ENCODE measurements at places on chromosomes 11 and 22.

GRCh38 chr11:28910926-28911325 is 802.7 kb downstream of the METTL15 start:
- no peak for DNase-seq

GRCh38 chr11:126415128-126415527 is 59.6 kb downstream of the ST3GAL4 start:
- DNase-seq: no peak

- no peak for DNase-seq
Observed at GRCh38 chr11:117369534-117369933, 41.9 kb downstream of the CEP164 start.

DNA sequence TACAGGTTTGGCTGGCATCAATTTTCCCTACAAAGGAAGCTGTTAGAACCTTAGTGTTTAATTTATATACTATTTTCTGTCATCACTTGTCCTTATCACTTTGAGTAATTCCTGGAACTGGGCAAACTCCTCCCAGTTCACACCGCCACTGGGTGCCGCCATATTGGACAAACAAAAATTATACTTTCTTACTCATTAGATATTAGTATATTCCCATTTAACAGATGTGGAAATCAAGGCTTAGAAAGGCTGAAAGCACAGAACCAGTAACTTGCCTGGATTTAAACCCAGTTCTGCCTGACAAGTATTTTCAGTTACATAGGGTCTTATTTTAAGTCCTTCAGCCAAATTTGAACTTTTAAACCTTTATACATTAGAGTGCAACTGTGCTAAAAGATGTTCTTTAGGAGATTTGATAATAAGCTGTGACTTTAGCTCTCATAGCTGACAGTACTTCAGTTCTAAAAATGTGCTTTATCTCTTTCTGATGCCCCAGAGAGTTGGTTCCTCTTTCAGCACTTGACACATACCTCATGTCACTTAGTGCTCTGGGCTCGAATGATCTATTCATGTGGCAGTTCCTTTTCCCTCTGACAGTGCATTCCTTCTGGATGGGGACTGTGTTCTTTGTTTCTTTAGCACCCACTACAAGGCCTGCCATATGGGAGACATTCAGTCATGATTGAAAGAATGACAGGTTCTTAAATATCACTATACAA is 25.4 kb downstream of the COA4 start:
- DNase-seq: no peak

GRCh38 chr11:45662096-45662664 is 3.2 kb downstream of the CHST1 start:
- no peak for DNase-seq

- no peak for DNase-seq
Observed at GRCh38 chr22:45328822-45329529, 19.2 kb downstream of the FAM118A start.

GRCh38 chr11:82909015-82909640 is 7.6 kb downstream of the DDIAS start:
- DNase-seq: no peak

DNA sequence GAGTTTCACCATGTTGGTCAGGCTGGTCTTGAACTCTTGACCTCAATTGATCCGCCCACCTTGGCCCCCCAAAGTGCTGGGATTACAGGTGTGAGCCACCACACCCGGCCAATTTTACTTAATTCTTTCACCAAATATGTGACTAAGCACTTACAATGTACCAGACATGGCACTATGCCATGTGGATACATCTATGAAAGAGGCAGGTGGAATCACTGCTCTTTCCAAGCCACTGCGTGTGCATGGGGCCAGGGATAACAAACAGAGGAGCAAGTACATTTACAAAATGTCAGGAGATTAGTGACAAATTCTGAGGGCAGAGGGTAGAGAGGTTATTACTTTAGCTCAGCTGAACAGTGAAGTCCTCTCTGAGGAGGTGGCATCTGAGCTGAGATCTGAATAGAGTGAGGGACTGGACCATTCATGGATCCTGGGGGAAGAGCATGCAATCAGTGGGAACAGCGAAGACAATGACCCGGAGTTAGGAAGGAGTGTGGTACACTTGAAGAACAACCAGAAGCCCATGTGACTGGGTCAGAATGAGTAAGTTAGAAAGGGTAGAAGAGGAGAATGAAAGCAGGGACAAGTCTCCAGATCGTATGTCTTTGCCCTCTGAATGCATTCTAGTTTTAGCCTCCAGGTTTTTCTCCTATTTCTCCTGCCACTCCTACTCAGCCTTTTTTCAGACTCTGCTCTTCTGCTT is 38.3 kb upstream of the GRAMD1B start:
- no peak for DNase-seq

DNA sequence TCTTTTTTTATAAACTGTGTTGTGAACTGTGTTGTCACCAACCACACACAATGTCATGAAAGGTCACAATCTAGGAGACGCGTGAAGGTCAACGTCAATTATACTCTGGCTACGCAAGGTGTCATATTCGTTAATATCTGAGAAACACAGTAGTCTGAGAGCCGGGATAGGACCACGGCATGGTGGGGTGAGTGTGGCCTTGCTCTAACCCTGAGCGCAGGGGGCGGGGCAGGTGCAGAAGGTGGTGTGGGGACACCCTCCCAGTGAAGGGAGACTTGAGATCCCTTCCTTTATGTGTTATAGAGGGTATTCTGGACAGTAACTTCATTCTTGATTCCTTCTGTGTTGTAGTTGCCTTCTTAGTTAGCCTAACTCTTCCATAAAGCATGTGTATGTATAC is 883.0 kb downstream of the OPCML start:
- DNase-seq: no peak

- no peak for DNase-seq
Observed at GRCh38 chr11:962688-963087, 37.0 kb downstream of the AP2A2 start.

- no peak for DNase-seq
Observed at GRCh38 chr22:43133401-43133800, 9.8 kb downstream of the MCAT start.

- DNase-seq: peak; percentile 29
Observed at GRCh38 chr11:71991494-71991893, 7.2 kb upstream of the IL18BP start.

Measured in trophoblast cell (in vitro differentiated cells and primary cell).